Inflammatory macrophage (primary cell): ENCODE measurements at places on chromosomes 12 and 14.

DNA sequence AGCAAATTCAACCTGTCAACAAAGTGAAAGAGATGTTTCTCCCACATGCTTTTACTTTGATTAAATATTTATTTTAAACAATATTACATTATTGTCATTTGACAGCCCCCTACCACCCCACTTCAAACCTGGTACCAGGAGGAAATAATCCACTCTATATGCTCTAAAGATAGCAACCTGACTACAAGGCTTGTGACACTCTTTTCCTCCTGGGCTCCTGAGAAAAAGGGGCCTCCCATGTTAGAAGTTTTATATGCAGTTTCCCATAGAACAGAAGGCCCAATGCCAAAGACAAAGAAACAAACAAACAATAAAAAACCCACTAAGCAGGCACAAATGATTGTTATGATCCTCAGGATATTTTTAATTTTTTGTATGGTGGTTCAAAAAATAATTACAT lies 73.6 kb downstream of the RPS29 start:
- DNase-seq, result no peak

DNA sequence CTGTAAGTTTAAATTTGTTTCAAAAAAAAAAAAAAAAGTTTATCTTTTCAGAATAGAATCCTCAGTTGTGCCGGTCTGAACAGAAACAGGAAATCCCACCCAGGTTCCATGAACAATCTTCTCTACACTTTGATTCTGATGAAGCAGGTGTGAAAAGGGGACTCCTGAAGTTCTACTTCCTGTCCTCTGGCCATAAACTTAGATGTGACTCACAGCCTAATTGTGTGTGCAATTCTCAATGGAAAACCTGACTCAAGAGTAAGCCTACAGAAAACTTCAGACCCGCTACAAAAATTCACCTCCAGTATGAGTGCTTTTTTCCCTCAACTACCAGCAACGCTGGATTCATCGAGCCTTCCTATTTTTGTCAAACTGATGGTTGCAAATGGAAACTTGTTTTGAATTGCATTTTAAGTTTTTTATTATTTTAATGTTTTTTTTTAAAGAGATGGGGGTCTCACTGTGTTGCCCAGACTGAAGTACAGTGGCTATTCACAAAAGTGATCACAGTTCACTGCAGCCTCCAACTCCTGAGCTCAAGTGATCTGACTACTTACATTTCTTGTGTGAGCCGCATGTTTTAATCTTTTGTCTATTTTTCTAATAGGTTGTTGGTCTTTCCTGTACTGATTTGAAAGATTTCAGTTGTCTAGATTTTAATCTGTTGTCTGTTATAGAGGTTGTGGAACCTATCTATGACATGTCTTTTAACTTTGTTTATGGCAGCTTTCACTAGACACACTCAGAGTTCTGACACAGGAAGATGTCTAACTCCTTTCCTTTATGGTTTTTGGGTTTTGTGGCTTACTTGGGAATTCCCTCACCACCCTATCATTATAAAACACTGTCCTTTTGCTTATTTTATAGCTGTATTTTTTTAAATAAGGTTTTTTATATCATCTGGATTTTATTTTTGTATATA lies 37.6 kb downstream of the ATG14 start:
- no peak for DNase-seq

DNA sequence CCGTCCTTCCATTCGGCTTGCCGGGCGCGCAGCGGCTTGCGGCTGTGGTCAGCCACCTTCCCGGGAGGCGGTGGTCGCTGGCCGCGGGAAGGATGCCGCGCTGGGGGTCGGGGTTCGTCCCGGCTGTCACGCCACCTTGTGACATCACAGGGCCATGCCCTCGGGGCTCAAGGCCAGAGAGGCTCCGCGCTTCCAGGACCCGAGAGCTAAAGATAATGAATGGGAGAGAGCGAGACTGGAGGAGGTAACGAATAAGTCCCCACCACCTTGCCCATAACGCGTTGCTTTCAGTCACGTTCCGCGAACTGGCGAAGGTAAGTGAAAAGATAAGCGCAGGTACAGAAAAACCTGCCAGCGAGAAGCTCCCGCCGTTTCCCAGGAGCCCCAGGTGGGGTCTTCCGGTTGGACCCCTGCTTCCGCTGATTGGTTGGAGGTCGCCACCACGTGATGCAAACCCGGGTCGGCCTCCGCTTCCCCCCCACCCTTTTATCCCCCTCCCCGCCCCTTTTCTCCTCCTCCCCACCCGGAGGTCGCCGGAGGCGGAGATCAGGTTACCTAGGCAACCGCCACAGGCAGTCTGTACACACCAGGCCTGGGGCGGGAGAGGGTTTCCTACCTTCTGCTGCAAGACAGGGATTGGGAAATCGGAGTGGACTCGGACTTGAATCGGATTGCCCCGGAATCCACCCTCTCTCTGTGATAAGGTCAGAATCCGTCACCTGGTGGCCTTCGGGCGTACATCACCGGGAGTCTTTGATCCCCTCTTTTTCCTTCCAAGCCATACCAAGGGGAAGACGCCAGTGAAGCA lies at the start of gene LRRC9:
LRRC9 (plus strand) TSS at position 575 of the 808 bp plus-strand sequence.
- DNase-seq, result no peak

DNA sequence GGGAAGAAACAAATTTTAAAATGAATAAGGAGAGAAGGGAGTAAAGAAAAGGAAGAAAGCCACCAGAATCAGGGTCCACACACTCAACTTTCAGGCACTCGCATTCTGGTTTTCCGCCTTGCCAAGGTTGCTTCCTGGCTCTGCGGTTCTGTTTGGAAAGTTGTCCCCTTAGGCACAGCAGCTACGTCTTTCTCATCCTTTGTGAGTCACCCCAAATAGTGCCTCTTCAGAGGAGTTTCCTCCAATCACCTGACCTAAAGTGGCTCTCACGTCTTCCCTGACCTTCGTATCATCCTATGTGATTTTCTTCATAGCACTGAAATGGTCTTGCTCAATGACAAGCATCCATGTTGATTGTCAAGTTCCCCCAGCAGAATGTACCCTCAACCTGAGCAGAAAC lies 99.5 kb upstream of the TMCC3 start:
- DNase-seq, result no peak

DNA sequence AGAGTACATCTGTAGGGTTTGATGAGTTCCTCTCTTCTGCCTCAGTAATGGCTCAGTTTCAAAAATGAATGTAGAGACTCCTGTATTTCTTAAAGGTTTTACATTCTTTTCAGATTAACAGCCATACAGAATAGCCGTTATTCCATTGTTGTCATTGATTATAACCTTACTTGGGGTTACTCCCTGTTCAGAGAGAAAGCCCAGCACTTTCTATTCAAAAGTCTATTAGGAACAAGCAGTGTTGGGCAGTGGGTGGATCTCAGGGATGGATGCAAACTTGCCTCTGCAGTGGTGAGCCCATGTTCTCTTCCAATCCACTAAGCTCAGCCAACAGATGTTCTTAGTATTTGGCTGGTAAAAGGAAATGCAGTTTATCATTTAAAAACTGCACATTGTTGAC lies 342.6 kb upstream of the E2F7 start:
- DNase-seq, result no peak

GRCh38 chr14:60512973-60513571 lies 4.1 kb downstream of the SIX6 start:
- DNase-seq, result no peak

DNA sequence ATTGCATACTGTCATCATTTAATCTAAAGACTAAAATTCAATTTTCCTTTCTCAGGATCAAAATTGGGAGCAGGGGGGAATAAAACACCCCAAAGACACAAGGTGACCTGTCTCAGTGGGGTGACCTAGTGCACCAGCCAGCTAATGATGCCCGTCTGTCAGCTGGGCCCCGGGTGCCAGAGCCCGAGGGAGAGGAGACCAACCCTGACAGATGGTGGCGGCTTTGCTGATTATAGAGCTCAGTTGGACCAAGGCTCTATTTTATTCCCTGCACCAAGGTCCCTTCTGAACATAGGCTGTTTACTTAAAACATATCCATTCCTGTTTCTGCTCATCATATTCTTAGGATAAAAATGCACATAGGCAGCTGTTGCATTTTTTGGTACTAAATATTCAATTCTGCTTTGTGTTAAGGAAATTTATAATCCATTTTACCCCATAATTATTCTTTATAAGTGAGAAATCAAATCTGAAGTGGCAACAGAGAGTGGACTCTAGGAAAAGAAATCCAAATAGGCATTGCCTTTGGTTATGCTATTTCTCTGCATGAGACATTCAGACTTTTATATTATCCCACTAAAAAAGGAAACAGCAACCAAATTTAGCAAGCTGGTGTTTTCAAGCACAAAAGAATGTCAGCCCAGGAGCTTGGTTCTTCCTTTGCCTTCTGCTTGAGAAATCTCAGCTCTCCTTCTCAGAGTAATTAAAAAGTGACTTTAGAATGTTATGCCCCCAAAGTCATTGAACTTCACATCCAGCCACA lies 96.8 kb upstream of the IFNG-AS1 start:
- DNase-seq, result no peak

- DNase-seq, result no peak
These were observed 1009.1 kb upstream of the FLRT2 start for GRCh38 chr14:84520711-84521338.

DNA sequence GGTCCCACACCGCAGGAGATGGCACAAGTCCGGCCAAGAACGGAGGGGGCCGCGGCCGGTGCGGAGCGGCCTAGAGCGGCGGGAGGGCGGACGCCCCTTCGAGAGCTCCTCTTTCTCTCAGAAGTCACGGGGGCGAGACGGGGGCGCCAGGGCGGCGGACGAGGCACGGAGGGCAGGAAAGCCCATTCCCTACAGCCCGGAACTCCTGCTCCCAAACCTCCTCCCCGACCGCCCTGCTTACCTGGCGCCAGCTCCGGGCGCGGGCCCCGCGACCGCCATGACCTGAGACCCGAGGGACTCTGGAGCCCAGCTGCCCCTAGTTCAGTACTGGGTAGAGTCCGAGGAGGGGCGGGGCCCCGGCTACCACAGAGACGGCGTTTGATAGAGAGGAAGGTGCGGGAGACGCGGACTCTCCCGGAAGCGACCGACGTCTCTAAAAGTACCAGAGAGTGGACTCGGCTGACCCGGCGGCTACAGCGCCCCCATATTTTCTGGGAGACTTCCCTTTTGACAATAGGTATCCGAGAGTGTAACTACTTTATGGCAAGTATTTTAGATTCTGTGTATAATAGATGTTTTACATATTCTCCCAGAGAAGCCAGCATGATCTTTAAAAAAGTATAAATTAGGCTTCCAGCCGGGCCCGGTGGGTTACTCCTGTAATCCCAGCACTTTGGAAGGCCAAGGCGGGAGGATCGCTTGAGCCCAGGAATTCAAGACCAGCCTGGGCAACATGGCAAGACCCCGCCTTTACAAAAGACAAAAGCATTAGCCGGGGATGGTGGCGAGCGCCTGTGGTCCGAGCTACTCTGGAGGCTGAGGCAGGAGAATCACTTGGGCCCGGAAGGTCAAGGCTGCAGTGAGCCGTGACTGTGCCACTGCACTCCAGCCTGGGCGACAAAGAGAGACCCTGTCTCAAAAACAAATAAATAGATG lies at the start of gene ABCD4:
ABCD4 (minus strand) TSS at position 301 of the 936 bp plus-strand sequence; CDS start at position 279, 22 bp downstream.
- peak; percentile 93 for DNase-seq

DNA sequence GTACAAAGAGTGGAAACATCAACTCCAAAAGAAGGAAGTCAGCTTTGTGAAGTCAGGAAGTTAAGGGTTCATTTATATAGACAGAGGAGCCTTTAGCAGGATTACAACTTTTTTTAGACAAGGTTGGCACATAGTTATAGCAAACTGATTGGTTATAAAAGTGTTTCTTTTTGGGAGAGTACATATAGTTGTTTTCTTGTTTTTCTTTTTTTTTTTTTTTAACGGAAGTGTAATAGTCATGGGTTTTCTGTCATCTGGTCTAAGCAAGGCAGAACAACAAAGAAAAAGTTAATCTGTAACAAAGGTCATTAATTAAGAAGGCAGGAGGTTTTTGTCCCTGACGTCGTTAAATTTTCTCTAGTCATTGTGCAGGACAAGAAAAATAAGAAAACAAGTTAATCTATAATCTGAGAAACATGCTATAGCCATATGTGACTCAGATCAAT lies 13.0 kb upstream of the MFAP5 start:
- DNase-seq, result peak; percentile 86

DNA sequence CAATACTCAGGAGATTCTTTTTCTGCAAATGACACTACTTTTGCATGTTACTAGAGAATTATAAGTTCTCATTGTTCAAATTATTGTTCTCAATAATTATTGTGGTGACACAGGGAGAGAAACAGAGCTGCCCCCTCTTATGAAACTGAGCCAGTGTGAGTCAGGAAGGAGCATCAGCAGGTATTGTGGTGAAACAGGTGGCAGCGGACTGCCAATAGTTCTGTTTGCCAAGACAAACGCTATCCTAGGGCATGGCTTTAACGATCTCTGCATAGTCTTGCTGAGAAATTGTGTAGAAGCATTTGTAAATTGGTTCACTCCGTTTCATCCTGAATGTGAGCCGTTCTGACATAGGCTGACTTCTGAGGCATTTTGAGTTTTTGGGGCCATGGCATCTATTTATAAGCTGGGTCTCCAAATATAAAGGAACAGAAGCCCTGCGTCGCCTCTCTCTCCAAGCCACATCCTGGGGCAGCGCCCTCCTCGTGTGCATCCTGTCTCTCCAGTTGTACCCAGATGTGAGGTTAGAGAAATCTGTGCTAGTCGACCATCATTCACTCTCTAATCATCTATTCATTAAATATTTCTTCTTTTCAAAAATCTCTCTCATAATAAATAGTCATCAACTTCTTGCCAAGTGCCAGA lies 15.8 kb upstream of the PPP4R4 start:
- DNase-seq, result no peak

GRCh38 chr14:59844186-59844812 lies 26.3 kb downstream of the RTN1 start:
- no peak for DNase-seq

GRCh38 chr14:100325231-100325632 lies 2.1 kb downstream of the SLC25A47 start:
- DNase-seq, result peak; percentile 28

DNA sequence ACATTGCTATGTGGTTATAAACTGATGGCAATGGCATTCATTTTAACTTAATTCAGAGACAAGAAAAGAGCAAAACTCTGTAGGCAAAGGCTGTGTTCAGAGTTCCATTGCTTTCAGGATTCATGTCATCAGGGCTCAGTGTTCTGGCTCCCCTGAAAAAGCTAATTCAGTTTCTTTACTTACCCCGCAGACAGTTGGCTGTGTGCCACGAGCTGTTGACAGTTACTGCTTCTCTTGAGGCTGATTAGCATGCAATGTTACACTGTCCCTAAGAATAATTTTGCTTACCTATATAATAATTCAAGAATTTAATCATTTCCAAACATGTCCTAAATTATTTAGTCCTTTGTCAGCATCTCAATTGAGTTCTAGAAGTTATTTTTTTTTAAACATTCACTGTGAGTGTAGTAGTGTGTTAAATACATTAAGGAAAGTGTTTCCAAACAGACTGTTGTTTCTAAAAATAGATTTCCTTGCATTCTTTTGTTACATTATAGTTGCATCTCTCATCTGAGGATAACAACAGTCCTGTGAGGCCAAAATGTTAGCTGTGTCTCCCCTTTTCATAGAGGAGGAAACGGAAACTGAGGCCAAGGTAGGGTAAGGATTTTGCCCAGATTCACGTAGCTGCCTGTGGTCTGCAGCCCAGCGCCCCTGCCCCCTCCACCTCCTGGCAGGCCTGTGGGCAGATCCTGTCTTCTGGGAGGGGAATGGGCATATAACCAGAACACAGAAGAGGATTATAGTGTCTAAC lies 98.6 kb downstream of the PELI2 start:
- peak; percentile 26 for DNase-seq

GRCh38 chr14:96817750-96818666 lies 20.8 kb downstream of the VRK1 start:
- DNase-seq, result no peak
